ENCODE measurements at places on chromosomes 3 and 15.

GRCh38 chr15:40357246-40357645 is 773 bp upstream of the DISP2 start:
- DNase-seq, result no peak

DNA sequence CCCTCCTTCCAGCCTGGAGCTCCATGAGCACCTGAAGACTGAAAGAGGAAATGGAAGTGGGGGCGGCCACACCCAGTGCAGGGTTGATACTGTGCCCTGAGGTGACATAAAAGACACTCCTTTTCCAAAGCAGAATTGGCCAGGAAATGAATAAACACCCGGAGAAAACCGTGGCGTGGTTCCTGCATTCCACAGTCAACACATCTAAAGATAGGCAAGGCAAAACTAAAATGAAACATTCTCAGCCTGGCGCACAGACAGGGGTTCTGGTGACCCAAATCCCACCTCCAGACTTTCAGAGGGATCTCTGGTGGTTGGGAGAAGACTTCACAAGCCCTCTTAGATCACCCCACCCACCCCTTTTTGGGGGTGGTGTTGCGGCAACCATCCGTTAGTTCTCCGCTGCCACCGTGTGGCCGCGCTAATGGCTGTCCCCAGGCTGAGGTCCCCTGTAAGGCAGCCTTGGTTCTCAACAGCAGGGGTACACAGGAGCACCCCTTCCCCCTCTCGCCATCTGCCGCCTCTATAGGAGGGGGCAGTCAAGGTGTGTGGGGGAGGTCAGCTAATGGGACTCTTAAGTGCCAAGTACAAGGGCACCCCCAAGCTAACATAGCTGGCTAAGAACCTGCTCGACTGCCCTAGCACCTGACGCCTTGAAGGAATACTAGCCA is 2.5 kb upstream of the MST1R start:
- peak; percentile 22 for DNase-seq

- DNase-seq, result no peak
Measured at GRCh38 chr3:30804984-30805383, 89.5 kb downstream of the GADL1 start.

GRCh38 chr3:48686538-48687219 is 964 bp upstream of the NCKIPSD start:
- no peak for DNase-seq

DNA sequence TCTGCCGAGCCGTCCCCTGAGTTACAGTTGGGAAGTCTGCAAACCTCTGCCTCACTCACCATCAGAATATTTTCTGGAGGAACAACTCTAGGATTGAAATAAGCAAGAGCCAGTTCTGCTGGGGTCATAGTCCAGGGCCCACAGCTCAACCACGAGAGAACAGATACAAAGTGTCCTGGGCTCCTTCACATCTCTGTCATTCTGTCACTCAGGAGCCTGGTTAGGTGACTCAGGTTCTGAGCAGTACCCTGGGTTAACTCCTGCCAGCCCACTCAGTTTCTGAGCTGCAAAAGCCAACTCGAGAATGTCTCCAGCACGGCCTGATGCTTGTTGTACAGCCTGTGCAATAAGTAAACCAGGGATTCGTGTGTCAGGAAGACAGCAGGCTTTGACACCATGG is 155.7 kb downstream of the SLCO3A1 start:
- DNase-seq, result no peak

- no peak for DNase-seq
Measured at GRCh38 chr15:48367483-48367882, 36.3 kb downstream of the DUT start.

DNA sequence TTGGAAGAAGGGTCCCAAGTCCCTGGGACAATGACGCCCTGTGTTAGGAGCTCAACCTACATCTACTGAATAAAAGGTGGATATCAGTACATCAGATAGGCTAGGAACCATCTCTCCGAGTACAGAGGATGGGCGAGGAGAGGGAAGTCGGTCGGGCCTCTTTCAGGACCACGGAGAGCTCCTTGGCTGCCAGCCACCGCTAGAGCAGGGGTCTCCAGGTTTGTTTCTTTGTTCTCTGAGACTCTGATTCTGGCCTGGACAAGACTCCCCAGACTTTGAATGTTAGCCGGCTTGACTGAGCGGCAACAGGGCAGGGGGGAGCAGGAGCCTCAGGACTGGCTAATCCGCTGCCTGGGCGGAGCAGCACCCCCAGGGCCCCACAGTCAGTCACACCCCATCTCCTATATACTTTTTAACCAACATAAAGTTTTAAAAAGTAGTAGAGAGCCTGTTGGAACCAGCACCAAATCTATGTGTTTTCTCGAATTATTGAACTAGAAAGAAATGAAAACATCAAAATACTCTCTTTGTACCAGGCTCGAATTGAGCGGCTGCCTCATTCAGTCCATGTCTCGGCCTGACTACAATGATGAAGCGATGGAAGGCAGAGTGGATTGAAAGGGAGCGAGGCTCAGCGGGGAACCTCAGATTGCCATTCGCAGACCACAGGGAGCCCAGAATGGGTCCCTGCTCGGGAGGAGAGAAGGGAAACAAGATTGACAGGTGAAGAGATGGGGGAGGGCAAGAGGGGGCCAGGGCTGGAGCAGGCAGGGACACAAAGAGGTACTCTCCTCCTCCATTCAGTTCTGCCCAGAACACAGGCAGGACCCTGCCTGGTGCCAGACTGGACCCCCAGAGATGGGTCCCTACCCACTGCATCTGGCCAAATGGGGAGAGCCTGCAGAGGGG is 131.6 kb downstream of the TPRA1 start:
- no peak for DNase-seq

- DNase-seq, result no peak
Measured at GRCh38 chr15:35455201-35455600, 90.8 kb downstream of the DPH6 start.

Data from pons (tissue), 1 donor.